ENCODE measurements at places on chromosomes 1 and 21. TPM values are rescaled to one million over a fixed set of nuclear protein-coding genes. Genes with fewer than 3 reads are reported as not detected.

DNA sequence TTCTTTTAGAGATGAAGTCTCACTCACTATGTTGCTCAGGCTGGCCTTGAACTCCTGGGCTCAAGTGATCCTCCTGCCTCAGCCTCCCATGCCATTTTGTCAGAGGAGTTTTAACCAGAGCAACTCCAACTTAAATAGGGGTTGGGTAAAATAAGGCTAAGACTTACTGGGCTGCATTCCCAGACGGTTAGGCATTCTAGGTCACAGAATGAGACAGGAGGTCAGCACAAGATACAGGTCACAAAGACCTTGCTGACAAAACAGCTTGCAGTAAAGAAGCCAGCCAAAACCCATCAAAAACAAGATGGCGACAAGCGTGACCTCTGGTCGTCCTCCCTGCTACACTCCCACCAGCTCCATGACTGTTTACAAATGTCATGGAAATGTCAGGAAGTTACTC, 5.7 kb upstream of the DNAH14 start:
- H3K4me1 ChIP-seq, result peaks cover 4% of the 10 kb centered on the region
- H3K27me3 ChIP-seq, result no peaks in the 10 kb centered on the region
- H3K4me3 ChIP-seq, result no peak overlapping the region
- H3K36me3 ChIP-seq, result no peaks in the 10 kb centered on the region

DNA sequence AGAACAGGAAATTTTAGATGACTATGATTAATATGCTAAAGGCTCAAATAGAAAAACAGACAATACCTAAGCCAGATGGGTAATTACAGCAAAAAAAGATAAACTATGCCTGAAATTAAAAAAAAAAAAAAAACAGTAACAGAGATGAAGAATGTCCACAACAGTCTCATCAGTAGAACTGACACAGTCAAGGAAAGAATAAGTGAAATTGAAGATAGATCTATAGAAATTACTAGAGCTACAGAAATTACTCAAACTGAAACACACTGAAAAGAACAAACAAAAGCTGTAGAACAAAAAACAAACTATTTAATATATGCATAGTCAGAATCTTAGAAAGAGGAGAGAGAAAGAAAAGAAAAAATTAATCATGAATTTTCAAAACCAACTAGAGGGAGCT, 112.8 kb downstream of the FAF1 start:
- no peak overlapping the region for H3K4me3 ChIP-seq
- H3K36me3 ChIP-seq, result no peaks in the 10 kb centered on the region
- H3K27me3 ChIP-seq, result no peaks in the 10 kb centered on the region
- no peaks in the 10 kb centered on the region for H3K4me1 ChIP-seq
- DNase-seq, result no peak
- H3K27ac ChIP-seq, result no peak overlapping the region

The HRNR gene
- not detected for total RNA-seq

- 0 out of 2 replicates have a peak, but pooled peaks cover 3% of the 10 kb centered on the region for H3K36me3 ChIP-seq
- H3K27ac ChIP-seq, result no peak overlapping the region
- no peak for DNase-seq
- no peaks in the 10 kb centered on the region for H3K27me3 ChIP-seq
Observed at GRCh38 chr1:116987256-116987555, 14.4 kb upstream of the CD101 start.

- H3K36me3 ChIP-seq, result no peaks in the 10 kb centered on the region
- H3K27me3 ChIP-seq, result peaks cover 57% of the 10 kb centered on the region
- no peaks in the 10 kb centered on the region for H3K4me1 ChIP-seq
- H3K27ac ChIP-seq, result no peak overlapping the region
Observed at GRCh38 chr1:175757381-175758015, 14.1 kb upstream of the TNR start.

The WNT9A gene
- 42.2 TPM for total RNA-seq

- no peaks in the 10 kb centered on the region for H3K36me3 ChIP-seq
- H3K4me3 ChIP-seq, result no peak overlapping the region
- H3K27me3 ChIP-seq, result no peaks in the 10 kb centered on the region
- no peak overlapping the region for H3K27ac ChIP-seq
- no peak for DNase-seq
Observed at GRCh38 chr1:1119272-1119890, 3.5 kb upstream of the C1orf159 start.

GRCh38 chr1:79737193-79737592, 730.7 kb upstream of the ADGRL4 start:
- no peaks in the 10 kb centered on the region for H3K36me3 ChIP-seq
- H3K4me1 ChIP-seq, result no peaks in the 10 kb centered on the region
- H3K4me3 ChIP-seq, result no peak overlapping the region
- H3K27me3 ChIP-seq, result no peaks in the 10 kb centered on the region
- H3K27ac ChIP-seq, result no peak overlapping the region

The SH2D5 gene
- 1.1 TPM for total RNA-seq

The NPHS2 gene
- not detected for total RNA-seq

DNA sequence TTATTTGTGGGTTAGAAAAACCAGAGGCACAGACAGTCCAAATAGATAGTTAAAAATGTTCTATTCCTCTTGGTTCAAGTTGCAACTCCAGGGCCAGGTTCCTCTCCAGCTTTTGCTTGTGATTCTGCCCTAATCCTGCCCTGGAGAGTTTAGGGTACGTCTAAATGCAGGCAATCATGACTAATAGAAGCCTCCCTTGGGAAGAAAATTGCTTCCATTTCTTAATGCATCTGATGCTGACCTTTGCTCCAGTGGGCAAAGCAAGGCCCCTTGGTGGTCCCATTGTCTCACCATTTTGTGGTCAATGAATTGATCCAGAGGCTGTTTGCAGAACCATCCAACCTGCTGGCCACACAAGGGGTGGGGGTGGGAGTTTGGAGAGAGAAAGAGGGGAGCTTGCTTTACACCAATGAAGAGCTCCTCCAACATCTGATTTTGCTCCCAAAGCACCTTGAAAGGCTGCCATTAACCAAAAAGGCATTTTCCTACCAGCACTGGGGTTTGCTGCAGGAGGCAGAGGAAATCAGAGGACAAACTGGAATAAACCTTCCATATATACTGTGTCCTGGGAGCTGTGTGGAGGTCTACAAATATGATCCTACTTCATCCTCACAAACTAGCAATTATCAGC, 31.3 kb downstream of the C8B start:
- H3K4me3 ChIP-seq, result no peak overlapping the region
- H3K27me3 ChIP-seq, result no peaks in the 10 kb centered on the region
- DNase-seq, result no peak
- no peak overlapping the region for H3K27ac ChIP-seq
- H3K4me1 ChIP-seq, result no peaks in the 10 kb centered on the region

The DNAH14 gene
- 35.4 TPM for total RNA-seq

The C1orf141 gene
- not detected for total RNA-seq

- H3K36me3 ChIP-seq, result no peaks in the 10 kb centered on the region
- no peaks in the 10 kb centered on the region for H3K27me3 ChIP-seq
- peaks cover 12% of the 10 kb centered on the region for H3K4me1 ChIP-seq
- DNase-seq, result no peak
Observed at GRCh38 chr1:221664253-221664652, 77.6 kb downstream of the DUSP10 start.

DNA sequence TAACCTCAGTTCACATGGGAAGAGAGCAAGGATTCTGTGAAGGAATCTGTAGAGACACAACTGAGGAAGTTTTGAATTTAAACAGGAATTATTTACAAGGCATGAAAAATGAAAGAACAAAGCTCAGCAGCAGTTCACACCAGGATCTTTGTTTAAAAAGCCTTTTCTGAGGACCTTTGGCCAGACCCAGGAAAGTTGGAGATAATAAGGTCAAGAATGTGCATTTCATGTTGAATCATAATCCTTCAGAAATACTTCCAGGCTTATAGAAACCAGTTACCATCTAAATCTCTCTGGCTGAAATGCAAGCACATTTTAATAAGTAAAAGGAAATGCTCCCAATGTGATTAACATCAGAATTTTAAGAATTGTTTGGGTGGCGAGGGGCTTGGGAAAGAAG, 2.7 kb downstream of the CLIC6 start:
- H3K27me3 ChIP-seq, result peaks cover 22% of the 10 kb centered on the region
- no peak overlapping the region for H3K27ac ChIP-seq
- no peaks in the 10 kb centered on the region for H3K36me3 ChIP-seq
- DNase-seq, result no peak
- no peaks in the 10 kb centered on the region for H3K4me1 ChIP-seq
- H3K4me3 ChIP-seq, result no peak overlapping the region

The UBE2U gene
- not detected for total RNA-seq

The ZNF593OS gene
- not detected for total RNA-seq

GRCh38 chr1:40383095-40383487, 9.6 kb downstream of the SMAP2 start:
- no peaks in the 10 kb centered on the region for H3K36me3 ChIP-seq
- no peak overlapping the region for H3K27ac ChIP-seq
- no peaks in the 10 kb centered on the region for H3K27me3 ChIP-seq
- no peaks in the 10 kb centered on the region for H3K4me1 ChIP-seq
- H3K4me3 ChIP-seq, result no peak overlapping the region

Data from PC-9 (cell line).